Activated CD4-positive, alpha-beta T cell treated with anti-CD3 and anti-CD28 coated beads for 48 hours (primary cell): ENCODE measurements at places on chromosomes 7 and 10.

DNA sequence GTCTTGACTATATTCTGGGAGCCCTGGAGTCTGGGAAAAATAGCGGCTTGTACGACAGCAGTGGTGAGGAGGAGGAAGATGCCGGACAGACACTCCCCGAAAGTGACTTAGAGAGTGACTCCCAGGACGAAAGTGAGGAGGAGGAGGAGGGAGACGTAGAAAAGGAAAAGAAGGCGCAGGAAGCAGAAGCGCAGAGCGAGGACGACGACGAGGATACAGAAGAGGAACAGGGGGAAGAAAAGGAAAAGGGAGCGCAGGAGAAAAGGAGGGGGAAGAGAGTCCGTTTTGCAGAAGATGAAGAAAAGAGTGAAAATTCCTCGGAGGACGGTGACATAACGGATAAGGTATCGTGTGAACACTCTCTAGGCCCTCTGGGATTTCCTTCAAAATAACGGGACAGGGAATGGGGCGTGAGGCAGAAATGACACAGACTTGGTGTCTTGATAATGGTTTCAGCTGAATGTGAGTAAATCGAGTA, 908 bp downstream of the NOM1 start:
- DNase-seq: no peak

DNA sequence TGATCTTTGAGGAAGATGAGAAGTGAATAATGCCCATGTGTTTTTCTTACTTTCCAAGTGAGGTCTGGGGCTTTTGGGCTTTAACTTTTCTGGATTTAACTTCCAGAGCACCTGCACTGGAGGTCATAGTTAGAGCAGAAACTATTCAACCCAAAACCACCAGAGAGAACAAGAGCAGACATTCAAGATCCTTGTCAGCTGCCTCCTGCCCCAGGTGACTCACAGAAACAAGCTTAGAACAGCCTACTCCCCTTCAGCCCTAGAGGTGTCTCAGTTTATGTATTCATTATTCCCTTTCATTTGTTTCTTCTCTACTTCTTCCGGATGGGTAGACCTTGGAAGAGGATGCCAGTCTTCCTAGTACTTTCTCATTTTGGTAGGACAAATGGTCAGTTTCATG, 270.5 kb downstream of the CNTNAP2 start:
- DNase-seq: no peak

DNA sequence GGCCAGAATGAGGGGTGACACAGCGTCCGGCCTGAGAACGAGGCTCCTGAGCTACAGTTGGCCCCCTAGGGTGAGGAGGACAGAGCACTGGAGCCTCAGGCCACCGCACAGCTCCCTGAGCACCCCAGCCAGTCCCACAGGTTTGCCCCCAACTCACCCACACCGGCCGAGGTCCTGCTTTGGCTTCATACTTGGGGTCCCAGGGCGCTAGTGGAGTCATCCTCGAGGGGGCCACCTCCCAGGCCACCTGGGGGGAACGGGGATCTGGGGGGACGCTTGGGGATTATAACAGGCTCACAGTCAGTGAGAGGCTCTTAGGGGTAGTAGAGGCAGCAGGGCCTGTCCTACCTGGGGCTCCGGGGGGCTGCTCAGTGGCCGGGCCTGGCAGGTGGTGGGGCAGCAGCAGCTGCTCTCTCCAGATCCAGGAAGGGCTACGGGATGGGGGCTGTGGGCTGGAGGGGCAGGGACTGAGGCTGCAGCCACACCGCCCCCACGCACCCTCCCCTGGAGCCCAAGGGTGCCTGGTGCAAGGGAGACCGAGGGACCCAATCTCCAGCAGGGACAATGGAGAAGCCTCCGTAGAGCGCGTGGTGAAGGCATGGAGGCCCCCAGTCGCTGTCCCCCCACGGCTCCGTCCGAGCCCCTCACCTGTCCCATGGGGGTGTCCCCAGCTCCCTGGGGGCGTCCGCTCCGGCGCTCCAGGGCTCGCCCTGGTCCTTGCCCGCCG, 588 bp downstream of the SAP25 start:
- DNase-seq: no peak

GRCh38 chr7:151138153-151138851, 29.2 kb downstream of the GBX1 start:
- no peak for DNase-seq

- no peak for DNase-seq
These were observed 60.8 kb downstream of the DLG5 start for GRCh38 chr10:77865580-77866324.
